MM.1S (cell line): ENCODE measurements at places on chromosomes 12 and 14.

DNA sequence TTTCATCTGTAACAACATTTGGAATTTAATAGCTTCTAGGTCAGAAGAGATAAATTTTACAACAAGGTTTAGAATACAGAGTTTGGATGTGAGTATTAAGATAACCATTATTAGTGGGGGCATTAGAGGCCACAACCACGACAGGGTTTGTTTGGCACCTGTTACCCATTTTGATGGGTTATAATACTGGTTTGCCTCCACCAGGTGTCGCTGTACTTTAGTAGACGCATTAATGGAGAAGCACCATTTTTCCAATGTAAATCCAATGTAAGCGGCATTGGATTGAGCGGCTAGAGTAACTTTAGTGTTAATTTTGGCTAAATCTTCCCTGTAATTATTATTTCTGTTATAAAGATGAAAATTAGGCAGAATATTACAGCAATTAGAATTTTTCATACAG, 136.2 kb downstream of the SLCO1B3 start:
- peak; percentile 36 for DNase-seq

GRCh38 chr14:24053548-24054323, 1.9 kb downstream of the CARMIL3 start:
- DNase-seq, result no peak

- no peak for DNase-seq
These were observed 230.3 kb downstream of the SUDS3 start for GRCh38 chr12:118606690-118607089.

- DNase-seq, result peak; percentile 15
These were observed 572 bp upstream of the RASSF8 start for GRCh38 chr12:25957793-25958427.

DNA sequence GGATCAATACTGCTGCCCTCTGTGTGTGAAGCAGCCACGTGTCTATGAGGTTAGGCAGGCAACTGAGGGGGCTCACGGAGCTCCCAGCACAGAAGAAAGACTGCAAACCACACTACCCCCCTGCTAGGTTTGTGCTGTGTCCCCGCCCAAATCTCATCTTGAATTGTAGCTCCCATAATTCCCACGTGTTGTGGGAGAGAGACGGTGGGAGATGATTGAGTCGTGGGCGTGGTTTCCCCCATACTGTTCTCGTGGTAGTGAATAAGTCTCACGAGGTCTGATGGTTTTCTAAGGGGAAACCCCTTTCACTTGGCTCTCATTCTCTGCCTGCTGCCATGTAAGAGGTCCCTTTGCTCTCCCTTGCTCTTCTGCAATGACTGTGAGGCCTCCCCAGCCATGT, 68.6 kb downstream of the ACTN1 start:
- no peak for DNase-seq

- no peak for DNase-seq
These were observed 83.3 kb downstream of the SPTB start for GRCh38 chr14:64796369-64796768.

- no peak for DNase-seq
These were observed 27.0 kb downstream of the GPR135 start for GRCh38 chr14:59438195-59438647.

GRCh38 chr14:65156568-65157366, 54.5 kb upstream of the MAX start:
- peak; percentile 64 for DNase-seq

GRCh38 chr12:45732936-45733335, 3.4 kb downstream of the ARID2 start:
- DNase-seq, result no peak

- no peak for DNase-seq
These were observed 68.9 kb downstream of the DDX51 start for GRCh38 chr12:132075026-132075713.

- no peak for DNase-seq
These were observed 20.2 kb upstream of the MLEC start for GRCh38 chr12:120666571-120667390.

- DNase-seq, result no peak
These were observed 123.0 kb downstream of the GLT1D1 start for GRCh38 chr12:128976120-128976738.

DNA sequence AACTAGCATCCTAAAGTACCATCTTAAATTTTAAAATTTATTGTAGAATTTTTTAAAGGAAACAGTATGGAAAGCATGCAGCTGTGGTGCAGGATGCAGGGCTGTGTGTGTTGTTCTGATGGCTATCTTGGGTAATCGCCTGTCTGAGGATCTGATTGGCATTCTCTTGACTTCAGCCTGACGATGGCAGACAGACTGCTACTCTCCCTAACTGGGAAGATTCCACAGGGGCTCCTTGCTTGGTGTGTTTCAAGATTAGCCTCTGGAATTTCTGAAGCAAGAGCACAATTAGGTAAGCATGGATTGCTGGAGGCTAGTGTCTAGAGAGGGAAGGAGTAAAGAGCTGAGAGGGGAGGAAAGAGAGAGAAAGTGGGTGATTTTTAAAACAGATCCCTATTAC, 696.8 kb upstream of the LRFN5 start:
- no peak for DNase-seq

- peak; percentile 64 for DNase-seq
These were observed 970 bp downstream of the CDH24 start for GRCh38 chr14:23056145-23056955.

- no peak for DNase-seq
These were observed 25.8 kb downstream of the DACT1 start for GRCh38 chr14:58663494-58664111.

GRCh38 chr12:26196421-26196716, 996 bp downstream of the SSPN start:
- DNase-seq, result no peak
